Astrocyte of the hippocampus (primary cell): ENCODE measurements at places on chromosomes 5 and 9.

DNA sequence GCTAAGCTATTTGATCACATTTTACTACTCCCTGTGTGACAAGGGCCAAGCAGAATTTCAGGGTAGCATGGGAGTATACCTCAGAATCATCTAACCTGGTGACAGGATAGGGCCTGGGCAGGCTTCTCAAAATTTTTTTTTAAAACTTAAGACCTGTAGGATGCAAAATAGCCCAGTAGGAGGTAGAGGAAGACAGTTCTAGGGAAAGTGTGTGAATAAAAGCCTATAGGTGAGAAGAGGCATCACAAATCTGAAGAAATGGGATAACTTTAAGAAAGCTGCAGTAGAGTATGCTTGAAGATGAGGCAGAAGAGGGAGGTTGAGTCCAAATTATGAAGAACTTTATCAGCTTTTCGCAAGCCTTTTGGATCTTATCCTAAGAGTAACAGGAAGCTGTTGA is 32.3 kb downstream of the CNTRL start:
- DNase-seq, result no peak

DNA sequence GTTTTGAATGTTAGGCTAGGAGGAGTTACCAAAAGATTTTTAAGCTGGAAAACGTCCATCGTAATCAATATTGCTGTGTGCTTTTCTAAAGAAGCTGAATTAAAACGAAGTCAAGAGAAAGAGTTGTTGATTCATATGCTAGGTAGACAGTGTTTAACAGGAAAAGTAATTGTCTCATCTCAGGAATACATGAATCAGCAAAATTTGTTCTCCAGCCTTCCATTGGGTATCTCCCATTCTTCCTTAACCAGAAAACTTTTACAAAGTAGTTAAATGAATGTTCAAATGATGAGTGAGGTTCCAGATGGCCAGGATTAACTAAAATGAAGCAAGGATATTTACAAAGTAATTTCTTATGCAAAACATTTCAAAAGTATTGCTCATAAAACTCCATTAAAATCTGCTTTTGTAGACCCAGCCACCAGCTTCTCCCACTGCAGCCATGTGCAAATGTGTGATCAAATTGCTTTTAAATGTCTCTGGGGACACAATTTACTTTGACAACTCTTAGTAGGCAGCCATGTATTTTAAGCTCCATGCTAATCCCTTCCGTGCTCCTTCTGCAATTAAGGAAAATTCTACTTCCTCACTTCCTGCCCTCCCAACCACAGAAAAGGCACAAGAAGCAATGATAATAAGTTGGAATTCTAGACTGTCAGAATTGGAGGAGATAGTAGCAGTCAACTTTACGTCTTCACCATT is 121.2 kb downstream of the HTR4 start:
- DNase-seq, result no peak

DNA sequence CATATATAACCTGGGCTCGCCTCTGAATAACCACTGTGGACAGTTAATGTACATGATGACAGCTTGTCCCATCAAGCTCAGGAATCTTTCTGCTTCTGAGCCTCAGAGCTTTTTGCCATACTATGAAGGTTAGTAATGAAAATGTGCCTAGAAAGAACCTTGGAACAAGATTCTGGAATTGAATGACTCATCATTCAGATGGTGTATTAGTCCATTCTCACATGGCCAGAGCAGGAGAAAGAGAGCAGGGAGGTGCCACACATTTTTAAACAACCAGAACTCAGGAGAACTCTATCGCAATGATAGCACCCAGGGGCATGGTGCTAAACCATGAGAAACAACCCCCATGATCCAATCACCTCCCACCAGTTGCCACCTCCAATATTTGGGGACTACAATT is 542.1 kb downstream of the PRR16 start:
- DNase-seq, result no peak

DNA sequence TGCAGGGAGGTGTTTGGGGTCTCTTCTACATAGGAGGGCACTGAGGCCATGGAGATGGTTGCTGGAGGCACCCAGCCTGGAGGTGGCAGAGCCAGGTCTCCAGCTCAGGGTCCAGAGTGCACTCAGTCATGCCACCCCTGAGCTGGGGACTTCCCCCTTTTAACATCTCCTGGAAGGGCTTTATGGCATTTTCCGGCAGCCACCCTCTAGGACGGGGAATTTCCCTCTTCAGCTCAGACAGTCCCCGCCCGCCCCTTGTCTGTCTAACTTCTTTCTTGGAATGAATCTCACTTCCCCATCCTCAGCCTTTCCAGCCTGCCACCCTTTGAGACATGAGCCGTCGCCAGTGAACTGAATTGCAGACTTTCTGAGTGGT is 49.9 kb downstream of the COL15A1 start:
- DNase-seq, result peak; percentile 24

GRCh38 chr9:84709056-84709455 is 39.5 kb downstream of the NTRK2 start:
- no peak for DNase-seq
